ENCODE measurements at places on chromosomes 7 and 10.

GRCh38 chr7:80833289-80834268, 85.3 kb downstream of the SEMA3C start:
- DNase-seq = no peak

- DNase-seq = no peak
Measured at GRCh38 chr10:44295644-44296241, 89.2 kb downstream of the CXCL12 start.

- DNase-seq = no peak
Measured at GRCh38 chr10:42864575-42864974, 82.0 kb downstream of the BMS1 start.

DNA sequence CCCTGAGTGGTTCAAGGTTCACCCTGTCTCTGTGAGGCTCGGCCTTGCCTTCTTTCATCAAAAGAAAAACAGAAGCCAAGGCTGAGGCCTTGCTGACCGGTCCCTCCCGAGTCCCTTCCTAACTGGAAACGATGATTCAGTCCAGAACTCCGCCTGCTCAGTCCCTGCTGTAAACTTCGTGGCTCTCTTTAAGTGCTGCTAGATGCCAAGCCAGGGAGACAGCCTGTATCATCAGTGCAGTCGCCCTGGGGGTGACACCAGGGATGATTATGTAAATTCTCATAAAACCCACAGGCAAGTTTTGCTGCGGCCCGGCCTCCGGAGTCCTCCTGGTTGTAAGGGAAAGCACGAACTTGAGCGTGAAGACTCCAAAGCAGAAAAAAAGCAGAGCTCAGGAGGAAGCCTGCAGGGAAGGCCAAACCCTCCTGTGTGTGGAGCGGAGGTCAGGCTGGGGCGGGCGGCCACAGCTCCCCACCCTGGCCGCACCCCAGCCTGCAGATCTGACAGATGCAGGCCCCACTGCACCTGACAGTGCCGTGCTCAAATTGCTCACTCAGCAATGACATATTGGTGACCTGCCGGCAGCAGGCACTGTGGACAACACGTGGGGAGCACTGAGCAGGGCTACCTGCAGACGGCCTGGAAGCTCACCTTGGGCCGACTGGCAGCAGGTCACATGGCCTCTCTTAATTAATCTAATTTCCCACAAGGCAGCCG, 123.4 kb downstream of the DYNC2I1 start:
- DNase-seq = no peak

GRCh38 chr10:129090165-129090564, 376.9 kb upstream of the MGMT start:
- DNase-seq = no peak

GRCh38 chr10:12796401-12797160, 204.9 kb downstream of the CCDC3 start:
- DNase-seq = no peak

GRCh38 chr7:111594602-111595001, 32.3 kb upstream of the IMMP2L start:
- DNase-seq = no peak

DNA sequence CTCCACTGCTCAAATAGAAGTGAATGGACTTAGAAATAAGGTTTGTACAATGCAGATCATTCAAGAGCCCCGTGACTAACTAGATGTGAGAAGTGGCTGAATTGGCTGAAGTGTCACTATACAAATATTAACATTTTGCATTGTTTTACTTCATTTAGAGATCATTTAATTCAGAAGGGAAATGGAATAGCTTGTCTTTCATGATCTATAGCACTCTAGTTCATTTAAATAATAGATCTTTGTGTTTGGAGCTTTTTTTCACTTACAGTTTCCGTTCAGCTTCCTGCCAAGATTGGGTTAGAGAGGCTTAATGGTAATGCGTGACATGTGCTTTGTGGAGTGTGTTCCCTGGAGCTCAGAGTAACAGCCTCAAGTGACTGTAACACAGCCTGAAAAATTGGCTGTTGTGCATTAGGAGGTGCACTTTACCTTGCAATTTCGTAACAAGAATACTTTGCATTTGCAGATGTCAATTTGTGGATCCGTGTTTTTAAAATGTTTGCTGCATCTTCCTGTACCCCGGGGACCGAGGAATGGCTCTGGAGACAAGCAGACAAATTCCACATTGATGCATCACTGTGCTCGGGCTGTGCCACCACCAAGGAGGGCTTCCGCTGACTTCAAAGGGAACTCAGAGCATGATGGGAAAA, 170.3 kb downstream of the NRP1 start:
- no peak for DNase-seq

- DNase-seq = no peak
Measured at GRCh38 chr7:78516450-78516849, 717.9 kb downstream of the PHTF2 start.

GRCh38 chr10:62463364-62463763, 89.2 kb downstream of the ZNF365 start:
- no peak for DNase-seq

- no peak for DNase-seq
Measured at GRCh38 chr7:7920481-7920880, 48.1 kb upstream of the GLCCI1 start.

DNA sequence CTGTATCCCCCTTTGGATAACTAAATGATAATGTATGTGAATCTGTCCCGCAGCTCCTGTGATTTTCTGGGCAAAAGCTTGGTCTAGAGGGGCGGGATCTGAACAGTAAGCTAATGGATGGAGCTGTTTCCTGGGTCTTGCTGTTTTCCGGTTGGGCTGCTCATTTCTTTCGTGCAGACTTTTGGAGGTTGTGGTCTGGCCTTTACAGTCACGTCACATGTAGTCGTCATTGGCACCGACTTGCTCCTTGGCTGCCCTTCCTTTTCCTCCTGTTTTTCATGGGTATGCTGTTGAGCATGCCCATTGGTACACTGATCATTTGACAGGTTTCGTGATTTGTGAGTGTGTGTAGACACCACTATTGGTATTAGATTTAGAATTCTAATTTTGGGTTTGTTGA, 2.0 kb downstream of the FBH1 start:
- DNase-seq = no peak

- no peak for DNase-seq
Measured at GRCh38 chr10:107546284-107546683, 381.8 kb upstream of the SORCS1 start.

- no peak for DNase-seq
Measured at GRCh38 chr10:96647466-96647865, 60.7 kb upstream of the TM9SF3 start.

DNA sequence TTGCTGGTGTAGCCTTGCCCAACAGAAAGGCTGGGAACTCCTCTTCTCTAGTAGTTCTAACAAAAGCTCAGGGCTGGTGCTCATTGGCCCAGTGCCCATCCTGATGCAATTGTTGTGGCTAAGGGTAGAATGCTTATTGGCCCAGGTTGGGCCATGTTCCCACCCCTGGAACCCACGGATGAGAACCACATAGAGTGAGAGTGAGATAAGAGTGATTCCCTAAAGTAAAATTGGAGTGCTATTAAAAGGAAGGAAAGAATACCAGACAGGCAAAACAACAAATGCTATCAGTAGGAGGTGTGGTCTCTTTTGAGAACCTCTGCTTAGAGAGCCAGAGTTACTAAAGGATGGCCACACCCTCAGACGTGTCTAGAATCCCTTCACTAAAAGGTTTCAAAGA, 49.2 kb downstream of the LGI1 start:
- no peak for DNase-seq

- DNase-seq = no peak
Measured at GRCh38 chr10:25226775-25227682, 52.2 kb downstream of the GPR158 start.

Data from T-helper 1 cell (primary cell).